Neural crest cell (in vitro differentiated cells): ENCODE measurements at places on chromosomes 2 and 18. TPM values are rescaled to one million over a fixed set of nuclear protein-coding genes. Genes with fewer than 3 reads are reported as not detected.

DNA sequence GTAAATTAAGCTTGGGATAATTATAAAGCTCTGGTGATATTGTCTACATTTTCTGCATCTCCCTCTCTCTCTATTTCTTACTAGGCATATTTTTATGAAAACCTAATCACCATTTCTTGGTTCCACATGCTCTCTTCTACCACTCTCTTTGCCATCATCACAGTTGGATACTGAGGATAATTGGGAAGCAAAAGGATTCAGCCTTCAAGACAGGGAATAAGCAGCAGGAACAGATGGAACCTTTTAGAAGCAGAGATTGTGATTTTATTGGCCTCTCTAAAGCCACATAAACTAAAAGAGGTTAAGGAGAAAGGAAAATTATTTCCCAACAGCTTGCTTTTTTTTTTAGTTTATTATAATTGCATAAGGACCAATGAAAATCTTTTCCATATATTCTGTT is 226.3 kb upstream of the SPHKAP start:
- no peak for DNase-seq

DNA sequence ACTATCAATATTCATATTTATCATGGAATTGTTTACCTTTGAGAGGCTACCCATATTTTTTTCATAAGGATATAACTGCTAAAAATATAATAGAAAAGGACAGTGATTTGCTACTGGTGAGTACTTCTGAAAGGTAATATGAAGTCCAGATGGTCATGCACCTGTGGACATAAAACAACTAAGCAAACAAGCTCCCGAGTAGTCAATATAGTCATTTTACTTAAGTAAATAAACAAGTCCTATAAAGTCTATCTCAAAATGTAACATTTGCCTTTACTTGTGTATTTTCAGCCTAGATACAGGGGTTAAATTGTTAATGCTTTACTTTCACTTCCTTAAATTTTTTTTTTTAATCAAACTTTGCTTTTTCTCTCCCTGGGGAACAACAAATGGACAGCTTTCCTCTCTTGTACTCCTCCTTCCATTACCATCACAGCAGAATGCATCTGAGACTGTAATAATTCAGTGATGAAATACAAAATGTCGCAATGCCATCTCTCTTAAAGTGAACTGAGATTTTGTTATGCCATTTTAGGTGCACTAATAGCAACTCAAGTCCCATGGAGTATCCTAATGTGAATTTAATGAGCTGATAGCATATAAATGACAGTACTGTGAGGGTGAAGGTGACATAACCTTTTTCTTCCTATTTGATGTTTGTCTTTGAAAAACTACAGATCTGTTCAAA is 1325.4 kb upstream of the ZEB2 start:
- no peak for DNase-seq

The CEBPZOS gene
- not detected in 2 replicates for total RNA-seq

DNA sequence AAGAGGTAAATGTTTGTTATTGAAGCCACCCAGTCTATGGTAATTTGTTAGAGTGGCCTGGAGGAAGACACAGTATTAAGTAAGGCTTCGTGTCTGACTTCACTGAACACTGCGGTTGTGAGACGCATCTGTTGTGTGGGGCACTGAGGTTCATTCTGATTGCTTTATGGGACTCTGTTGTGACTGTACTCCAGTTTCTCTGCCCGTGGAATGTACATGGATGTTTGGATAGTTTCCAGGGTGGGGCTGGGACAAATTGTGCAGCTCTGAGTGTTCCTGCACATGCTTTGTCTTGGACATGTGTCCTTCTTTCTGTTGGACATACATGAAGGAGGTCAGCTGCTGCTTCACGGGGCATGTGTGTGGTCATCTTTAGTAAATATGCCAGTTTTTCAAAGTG is 58.6 kb downstream of the ODC1 start:
- DNase-seq: no peak

The ZSWIM2 gene
- not detected in 2 replicates for total RNA-seq

The EVX2 gene
- total RNA-seq: 0.43 and 0.44 TPM in 2 replicates

The CYP26B1 gene
- 15.4 and 16.4 TPM in 2 replicates for total RNA-seq
